ENCODE measurements at places on chromosomes 11 and 22.

DNA sequence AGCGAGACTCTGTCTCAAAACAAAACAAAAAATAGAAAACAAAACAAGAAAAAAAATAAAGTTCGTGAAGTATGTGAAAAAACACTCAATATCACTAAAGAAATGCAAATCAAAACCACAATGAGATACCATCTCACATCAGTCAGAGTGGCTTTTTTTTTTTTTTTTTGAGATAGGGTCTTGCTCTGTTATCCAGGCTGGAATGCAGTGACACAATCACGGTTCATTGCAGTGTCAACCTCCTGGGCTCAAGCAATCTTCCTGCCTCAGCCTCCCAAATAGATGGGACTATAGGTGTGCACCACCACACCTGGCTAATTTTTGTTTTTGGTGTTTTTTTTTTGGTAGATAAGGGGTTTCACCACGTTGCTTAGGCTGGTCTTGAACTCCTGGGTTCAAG lies 37.5 kb downstream of the ATG16L2 start:
- DNase-seq, result no peak

- DNase-seq, result no peak
Measured at GRCh38 chr22:24590596-24591173, 2.2 kb downstream of the LRRC75B start.

GRCh38 chr11:97772705-97773104 lies 1248.0 kb upstream of the CNTN5 start:
- DNase-seq, result no peak

GRCh38 chr11:46455834-46456233 lies 64.3 kb upstream of the CHRM4 start:
- DNase-seq, result no peak

DNA sequence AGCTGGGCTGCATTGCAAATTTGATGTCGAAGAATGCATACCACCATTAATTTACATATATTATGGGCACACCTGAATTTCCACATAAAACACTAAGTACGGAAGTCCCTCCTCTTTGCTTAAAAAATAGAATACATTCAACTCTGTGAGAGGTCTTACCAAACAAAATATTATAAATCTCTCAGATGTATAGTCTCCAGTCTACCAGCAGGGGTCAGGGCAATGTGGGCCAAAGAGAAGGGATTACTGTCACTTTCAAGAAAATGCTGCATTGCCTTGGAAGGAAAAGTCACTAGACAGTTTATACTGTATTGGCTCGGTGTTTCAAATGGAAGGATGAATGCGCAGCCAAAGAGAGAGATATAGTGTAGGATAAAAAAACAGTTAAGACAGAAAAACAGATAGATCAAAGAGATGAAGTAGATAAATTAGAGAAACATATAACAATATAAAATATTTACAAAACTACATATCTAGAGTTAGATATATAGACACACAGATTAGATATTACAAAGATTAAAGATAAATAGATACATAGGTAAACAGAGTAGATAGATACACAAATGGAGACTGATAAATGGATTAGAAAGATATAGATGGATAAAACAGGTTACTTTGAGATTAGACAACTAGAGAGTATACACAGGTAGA lies 20.9 kb downstream of the SERGEF start:
- DNase-seq, result no peak

DNA sequence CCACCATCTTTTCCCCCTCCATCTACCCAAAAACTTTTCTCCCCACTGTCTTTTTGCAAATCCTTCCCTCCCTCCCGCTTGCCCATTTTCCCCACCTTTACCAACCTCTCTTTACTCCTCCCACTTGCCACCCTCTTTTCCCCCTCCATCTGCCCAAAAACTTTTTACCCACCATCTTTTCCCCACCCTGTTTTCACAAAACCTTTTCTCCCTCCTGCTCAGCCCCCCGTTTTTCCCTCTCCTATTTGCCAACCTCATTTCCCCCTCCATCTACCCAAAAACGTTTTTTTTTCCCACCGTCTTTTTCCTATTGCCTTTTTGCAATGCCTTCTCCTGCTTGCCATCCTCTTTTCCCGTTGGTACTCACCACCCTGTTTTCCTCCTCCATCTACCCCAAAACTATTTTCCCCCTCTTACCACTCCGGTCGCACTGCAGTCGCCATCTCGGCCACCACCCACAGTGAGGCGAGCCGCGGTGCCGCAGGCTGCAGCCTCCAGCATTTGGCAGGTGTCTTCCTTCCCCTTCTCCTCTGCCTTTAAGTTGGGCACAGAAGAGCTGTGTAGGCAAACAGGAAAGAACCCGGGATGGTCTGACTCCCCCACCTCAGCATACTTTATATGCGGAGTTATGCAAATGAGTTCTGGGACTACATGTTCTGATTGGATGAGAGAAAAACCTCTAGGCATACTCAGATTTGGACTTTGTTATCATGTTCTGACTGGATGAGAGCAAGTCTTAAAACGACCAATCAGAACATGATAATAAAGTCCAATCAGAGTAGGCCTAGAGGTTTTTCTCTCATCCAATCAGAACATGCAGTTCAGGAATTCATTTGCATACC lies 121.2 kb upstream of the VPREB1 start:
- DNase-seq, result no peak

- DNase-seq, result no peak
Measured at GRCh38 chr11:11409901-11410300, 56.9 kb upstream of the CSNK2A3 start.

- no peak for DNase-seq
Measured at GRCh38 chr11:122165607-122166371, 49.8 kb upstream of the BLID start.

- DNase-seq, result no peak
Measured at GRCh38 chr11:114478768-114479167, 39.5 kb downstream of the REXO2 start.

- DNase-seq, result no peak
Measured at GRCh38 chr22:37752189-37753087, 55.3 kb upstream of the GCAT start.

- DNase-seq, result no peak
Measured at GRCh38 chr11:74683279-74683871, 47.9 kb downstream of the CHRDL2 start.

- no peak for DNase-seq
Measured at GRCh38 chr11:60700689-60701468, 1.5 kb downstream of the MS4A8 start.

- no peak for DNase-seq
Measured at GRCh38 chr11:131658952-131659351, 288.5 kb downstream of the NTM start.

DNA sequence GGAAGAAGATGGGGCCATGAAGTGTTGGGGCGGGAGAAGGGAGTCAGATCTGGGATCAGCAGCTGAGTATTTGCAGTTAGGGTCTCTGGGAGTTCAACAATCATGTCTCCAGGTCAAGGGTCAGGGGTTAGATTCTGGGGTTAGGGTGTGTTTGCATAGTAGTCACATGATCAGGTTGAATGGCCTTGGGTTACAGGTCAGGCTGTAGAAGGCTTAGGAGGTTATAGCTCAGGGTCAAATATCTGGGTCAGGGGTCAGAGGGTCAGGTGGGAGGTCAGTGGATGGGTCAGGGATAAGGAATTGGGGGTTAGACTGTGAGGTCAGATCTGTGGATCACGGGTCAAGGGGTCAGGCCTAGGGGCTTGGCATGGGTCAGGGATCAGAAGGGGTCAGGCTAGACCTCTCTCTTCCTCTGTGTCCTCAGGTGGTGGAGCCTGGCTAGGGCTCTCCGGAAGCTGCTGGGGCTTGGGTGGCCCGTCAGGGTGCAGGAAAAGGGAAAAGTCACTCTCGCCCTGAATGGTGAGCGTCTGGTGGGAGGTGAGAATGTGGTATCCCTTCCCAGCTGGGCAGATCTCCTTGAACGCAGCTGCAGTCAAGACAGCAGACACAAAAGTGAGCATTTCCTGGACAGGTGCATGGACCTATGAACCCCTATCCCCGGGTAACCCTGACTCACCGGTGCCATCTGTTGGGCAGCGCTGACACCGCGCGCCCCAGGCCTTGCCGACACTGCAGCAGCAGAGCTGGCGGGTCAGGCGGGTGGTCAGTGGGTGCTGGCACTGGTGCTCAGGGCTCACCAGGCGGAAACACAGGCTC lies 6.4 kb downstream of the LTBP3 start:
- no peak for DNase-seq

DNA sequence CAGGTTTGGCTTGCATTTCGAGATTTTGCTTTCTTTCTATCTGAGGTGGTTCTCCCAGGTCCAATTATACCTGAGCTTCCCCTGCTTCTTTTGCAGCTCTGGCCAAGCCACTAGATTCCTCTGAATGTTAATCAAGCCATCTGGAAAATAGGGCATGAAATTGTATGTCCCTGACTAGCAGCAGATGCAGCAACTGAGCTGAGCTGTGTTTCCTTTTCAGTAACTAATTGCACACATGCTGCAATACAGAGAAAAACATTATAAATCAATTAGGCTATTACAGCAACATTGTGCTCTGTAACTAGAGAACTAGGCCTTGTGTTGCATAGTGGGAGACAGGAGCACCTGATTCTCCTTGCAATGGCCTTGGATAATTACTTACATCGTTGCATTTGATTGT lies 408.3 kb downstream of the ETS1 start:
- DNase-seq, result no peak

GRCh38 chr11:35192347-35192746 lies 53.4 kb downstream of the CD44 start:
- no peak for DNase-seq

DNA sequence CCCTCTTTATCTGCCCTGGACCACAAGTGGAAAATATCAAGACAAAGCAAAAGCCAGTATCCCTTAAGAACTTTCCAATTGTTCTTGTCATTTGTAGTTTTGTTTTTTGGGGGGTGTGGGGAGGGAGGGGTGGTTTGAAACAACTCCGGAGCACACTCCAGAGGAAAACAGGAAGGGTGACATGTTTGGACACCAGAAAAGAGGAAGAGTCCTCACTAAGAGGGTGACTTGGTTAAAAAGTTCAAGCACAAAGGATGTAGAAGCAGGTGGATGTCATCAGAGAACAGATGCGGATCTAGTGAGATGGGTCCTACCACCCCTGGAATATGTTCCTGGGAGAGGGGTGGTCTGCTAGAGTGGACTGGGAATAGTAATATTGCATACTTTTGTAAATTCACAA lies 25.8 kb downstream of the ADAMTS8 start:
- no peak for DNase-seq

GRCh38 chr11:123838659-123839058 lies 32.5 kb upstream of the OR6M1 start:
- no peak for DNase-seq

DNA sequence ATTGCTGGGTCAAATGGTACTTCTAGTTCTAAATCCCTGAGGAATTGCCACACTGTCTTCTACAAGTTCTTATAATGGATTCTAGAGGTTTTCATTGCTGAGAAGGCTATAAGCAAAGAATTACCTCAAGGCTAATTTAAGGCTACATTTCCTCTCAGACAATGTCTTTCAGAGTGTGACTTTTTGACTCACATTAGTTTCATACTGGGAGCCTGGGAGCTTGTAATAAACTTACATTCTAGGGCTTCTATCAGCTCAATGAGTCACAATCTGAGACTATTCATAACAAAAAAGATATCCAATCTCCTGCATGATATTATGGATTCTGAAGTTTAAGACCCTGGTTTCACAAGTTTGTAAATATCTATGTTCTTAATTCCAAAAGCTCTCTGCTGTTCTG lies 408.7 kb downstream of the LRRC4C start:
- DNase-seq, result no peak

- DNase-seq, result no peak
Measured at GRCh38 chr11:40314327-40314726, 1145.1 kb downstream of the LRRC4C start.

DNA sequence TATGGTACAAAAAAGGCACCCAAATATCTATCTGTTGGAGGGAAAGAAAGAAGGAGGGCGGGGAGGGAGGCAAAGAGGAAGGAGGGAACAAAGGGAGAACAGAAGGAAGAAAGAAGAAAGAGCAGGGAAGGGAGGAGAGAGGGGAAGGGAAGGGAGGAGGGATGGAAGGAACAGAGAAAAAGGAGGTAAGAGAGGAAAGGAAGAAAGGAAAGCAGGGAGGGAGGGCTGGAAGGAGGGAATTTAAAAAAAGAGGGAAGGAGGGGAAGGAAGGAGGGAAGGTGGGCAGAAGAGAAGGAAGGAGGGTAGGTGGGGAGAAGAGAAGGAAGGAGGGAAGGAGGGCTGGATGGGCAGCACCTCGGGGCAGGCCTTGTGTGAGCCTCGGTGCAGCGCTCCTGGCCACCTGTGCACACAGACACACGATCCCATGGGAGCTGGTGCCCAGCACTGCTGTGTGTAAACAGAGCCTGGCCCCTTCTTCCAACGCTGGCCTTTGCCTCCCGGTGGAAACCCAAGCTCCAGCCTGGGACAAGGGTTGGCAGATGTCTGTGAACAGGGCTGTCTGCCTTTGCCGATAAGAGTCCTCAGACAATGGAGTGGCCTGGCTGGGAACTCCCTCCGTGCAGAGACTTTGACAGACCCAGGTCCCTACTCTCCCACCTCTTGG lies 23.2 kb downstream of the SMIM38 start:
- DNase-seq, result no peak

GRCh38 chr11:97231231-97231630 lies 841.4 kb downstream of the JRKL start:
- DNase-seq, result no peak

- no peak for DNase-seq
Measured at GRCh38 chr11:127506126-127506525, 505.6 kb upstream of the KIRREL3 start.

DNA sequence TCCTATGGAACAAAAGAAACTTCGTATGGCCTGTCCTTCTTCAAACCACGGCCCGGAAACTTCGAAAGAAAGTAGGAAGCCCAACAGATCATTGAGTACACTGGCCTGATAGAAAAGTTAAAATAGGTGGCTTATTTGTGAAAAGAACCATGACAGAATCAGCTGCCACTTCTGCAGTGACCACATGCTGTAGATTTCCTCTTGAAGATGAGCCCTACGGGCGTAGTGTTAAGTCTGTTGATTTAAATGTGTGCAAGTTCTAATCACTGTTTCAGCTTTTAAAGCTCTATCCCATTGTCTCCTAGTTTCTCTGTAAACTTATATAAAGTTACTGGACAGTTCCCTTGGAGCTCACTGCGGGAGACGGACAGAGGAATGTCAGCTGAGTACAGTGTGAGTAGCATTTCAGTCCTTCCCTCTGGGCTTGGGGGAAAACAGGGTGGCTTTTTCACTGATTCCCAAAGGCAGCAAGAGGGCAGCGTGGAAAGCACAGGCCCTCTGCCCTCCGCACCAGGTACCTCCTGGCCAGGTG lies 17.8 kb downstream of the SAMM50 start:
- DNase-seq, result no peak

GRCh38 chr11:2681408-2682145 lies 18.2 kb downstream of the KCNQ1OT1 start:
- no peak for DNase-seq
